ENCODE measurements at places on chromosomes 2 and 18.
A peak's percentile ranks its signal among the peaks of the same experiment; 100 is the strongest.

DNA sequence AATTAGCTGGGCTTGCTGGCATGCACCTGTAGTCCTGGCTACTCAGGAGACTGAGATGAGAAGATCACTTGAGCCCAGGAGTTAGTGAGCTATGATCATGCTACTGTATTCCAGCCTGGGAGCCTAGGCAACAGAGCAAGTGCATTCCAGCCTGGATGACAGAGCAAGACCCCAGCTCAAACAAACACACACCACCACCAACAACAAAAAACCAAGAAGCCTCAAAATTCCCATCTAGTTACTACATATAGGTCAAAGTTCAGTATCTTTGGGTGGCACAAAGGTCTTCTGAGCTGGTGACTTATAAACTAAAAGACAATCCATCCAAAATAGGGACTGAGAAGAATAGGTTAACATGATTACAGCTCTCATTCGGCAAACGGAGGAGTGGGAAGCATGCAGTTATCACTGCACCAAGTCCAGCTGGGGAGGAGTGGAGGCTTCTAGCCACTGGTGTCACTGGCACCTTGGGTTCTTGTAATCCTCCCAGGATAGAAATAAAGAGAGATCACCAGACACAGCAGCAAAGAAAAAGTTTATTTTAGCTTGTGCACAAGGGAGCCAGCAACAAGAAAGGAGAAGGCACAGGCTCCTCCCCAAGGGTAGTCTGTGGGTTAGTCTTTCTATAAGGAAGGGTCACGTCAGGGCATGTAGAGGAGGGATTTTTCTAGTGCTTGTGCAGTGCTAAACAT lies 57.4 kb downstream of the SH2D6 start:
- no peak for DNase-seq

- DNase-seq = peak; percentile 4
Observed at GRCh38 chr2:71212336-71212735, 14.6 kb downstream of the PAIP2B start.

DNA sequence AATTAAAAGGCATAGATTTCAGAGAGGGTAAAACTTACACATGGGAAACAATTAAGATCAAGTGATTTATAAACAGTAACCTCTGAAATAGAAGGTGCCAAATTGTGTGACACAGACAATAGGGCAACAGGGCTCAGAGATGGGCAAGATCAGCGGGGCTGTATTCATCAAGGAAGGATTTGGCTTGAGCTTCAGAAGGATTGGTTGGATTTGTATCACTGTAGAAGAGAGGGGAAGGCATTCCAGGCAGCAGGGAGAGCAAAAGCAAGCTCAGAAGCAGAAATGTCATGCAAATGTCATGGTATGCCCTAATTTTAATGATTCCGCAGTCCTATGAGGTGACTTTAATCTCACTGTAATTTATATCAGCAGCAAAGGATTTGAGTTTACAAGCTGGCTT lies 415.0 kb upstream of the NRP2 start:
- no peak for DNase-seq

DNA sequence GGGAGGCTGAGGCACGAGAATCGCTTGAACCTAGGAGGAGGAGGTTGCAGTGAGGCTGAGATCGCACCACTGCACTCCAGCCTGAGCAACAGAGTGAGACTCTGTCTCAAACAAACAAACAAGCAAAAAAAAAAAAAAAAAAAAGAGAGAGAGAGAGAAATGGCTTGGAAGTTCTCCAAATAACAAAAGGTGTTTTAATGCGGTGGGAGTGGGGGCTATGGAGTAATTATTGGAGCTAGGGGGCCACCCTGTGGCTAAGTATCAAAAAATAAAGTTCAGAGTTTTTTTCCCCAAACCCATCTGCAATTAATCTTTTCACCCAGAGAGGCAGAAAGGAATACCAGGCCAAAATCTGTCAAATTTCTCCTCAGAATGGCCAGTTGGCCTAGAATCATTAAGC lies 23.0 kb upstream of the CEP68 start:
- DNase-seq = no peak

DNA sequence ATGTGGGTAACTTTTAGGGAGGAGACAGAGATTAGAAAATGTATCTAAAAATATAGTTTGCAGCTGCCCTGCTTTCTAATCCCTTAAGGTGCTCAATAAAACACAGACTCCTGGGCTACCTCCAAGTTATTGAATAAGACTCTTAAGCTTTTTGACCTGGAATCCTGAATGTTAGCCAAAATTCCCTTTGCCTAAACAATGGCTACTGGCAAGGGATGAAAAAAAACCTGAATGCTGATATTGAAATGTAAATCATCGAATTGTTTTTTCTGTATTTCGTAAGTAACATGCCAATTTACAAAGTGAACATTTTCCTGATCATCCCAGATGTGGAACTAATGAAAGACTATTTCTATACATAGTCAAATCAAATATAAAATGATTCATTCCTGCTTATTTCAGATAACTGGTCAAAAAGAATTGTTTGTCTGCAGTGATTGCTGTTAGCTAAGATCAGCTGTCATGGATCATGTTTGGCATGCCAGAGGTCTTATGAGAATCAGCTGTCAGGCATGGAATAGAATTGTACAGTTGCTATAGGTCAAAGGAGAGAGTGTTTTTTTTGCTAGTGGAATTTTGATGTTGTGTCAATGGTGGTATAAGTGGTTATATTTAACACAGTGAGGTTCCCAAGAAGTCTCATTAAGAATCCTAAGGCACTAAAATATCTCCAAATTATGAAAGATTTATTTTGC lies 363.6 kb upstream of the CWC22 start:
- no peak for DNase-seq

- no peak for DNase-seq
Observed at GRCh38 chr18:27313678-27314077, 128.6 kb upstream of the CHST9 start.
